ENCODE measurements at places on chromosomes 2 and 18.

- DNase-seq = no peak
Observed at GRCh38 chr2:2580341-2580740, 249.3 kb upstream of the MYT1L start.

GRCh38 chr18:67199993-67200617, 316.4 kb downstream of the DSEL start:
- DNase-seq = peak; percentile 50

DNA sequence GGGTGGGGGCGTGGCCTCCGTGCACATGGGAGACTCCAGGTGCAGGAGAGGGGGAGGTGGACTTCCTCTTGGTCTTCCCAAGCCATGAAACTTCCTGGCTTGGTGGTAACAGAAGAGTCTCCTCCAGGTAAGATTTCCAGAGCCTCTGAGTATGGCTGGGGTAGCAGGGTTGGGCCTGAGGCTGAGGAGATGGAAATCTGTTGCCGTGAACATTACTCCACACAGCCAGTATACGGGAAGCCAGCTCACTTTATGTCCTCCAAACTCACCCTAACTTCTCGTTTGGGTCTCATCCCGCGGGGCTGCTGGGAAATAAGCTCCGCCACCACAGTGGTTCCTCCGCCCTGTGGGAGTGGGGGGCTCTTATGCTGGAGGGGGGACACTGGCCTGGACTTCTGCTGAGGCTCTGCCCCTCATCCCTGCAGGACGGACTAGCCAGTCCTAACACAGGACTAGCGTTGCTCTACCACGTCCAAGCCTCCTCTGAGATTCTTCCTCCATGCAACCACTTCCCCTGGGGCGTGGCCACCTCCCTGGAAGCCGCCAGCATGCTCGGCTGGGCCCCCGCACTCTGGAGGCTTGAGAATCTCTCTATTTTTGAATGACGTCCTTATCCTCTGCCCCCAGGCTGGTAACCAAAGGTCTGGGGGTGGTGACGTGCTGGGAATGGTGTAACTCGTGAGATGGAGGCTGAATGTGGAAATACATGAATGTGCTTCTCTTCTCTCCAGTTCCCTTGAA, 777 bp upstream of the RAB17 start:
- DNase-seq = no peak

DNA sequence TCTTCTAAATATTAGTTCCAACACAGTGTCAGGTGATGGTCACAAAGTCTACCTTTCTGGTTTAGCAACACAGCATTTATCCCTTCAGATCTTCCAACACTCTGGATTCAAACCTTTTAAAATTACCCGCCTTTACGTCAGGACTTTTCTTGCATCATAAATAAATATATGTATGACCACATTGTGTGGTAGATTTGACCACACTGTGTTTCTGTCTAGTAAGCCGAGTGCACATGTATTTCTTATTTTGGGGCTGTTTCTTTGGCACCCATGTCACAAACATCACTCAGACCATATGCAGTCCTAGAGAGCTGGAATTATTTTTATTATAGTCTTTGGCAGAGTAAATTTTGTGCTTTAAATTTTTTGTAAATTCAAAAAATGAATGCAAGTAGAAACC, 172.1 kb downstream of the ANKRD44 start:
- no peak for DNase-seq

DNA sequence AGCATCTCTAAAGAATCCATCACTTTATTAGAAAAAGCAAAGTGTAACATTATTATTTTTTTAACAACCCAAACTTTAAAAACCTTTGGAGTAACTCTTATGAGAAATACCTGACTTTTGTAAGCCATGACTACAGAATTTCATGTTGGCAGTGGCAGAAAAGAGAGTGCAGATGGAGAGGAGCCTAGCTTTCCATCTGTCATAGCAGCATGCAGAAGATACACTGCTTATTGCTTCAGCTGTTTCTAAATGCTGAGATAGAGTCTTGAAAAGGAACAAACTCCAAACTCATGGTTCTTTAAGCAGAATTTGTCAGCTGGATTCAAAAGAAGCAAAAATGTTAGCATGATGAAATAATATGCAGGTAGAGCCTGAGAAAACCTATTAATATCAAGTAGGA, 1130.3 kb downstream of the DPP10 start:
- DNase-seq = no peak

DNA sequence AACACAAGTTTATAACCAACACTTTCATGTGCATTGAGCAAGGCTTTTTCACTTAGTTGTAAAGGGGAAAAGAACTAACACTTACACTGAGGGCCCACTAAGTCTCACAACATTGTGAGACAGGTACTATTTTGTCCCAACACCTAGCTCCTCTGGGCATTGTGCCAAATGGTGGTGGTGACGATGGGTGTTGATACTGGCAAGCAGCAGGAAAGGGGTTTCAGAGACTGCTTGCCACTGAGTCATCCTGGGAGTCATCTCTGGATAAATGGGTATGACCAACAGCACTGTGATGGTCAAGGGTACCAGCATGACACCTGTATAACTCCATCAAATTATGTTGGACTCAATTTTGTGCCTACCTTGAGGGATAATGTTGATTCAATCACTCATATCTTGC, 138.8 kb upstream of the ITGA6 start:
- DNase-seq = no peak

GRCh38 chr2:120819720-120820210, 84.1 kb downstream of the GLI2 start:
- DNase-seq = no peak

DNA sequence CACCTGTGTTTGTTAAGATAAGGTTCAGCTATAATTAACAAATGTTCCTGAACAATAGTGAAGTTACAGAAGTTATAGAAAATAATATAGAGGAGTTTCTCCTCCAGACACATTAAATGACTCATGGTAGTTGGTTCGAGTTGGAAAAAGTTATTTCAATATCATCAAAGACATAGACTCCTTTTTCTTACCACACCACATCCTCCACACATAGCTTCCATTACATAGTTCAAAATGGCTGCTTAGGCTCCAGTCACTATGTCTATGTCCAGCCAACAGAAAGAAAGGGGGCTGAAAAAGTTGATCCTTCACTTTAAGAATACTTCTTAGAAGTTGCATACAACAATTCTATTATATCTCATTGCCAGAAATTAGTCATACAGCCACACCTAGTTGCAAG, 50.7 kb downstream of the DYNAP start:
- no peak for DNase-seq

DNA sequence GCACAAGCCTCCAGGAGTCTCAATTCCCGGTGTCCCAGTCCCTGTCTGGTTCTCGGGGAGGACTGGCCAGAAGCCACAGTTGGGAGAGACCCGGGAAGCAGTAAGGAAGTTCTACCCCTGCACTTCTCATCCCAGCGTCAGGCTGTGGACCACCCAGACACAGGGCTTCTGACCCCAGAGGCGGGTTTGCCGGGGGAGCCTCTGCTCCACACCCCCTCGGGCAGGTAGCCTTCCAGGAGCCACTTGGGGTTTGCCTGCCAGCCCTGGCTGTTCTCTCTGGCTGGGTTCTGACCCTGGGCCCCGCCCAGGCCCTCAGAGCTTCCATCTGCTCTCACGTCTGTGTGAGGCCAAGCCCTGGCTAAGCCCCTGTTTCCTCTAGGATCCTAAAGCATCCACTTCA, 94.4 kb upstream of the GPC1 start:
- no peak for DNase-seq

Measured in NCI-H1930 (cell line).